ENCODE measurements at places on chromosomes 16 and 17. TPM values are rescaled to one million over a fixed set of nuclear protein-coding genes. Genes with fewer than 3 reads are reported as not detected.

KREMEN2 gene
- total RNA-seq, result not detected

NPIPA3 gene
- total RNA-seq, result 1.8 TPM

HYDIN gene
- total RNA-seq, result not detected

NPIPA2 gene
- 0.71 TPM for total RNA-seq

ZSCAN10 gene
- 0.15 TPM for total RNA-seq

ZNF385C gene
- total RNA-seq, result not detected

MPO gene
- not detected for total RNA-seq

DNA sequence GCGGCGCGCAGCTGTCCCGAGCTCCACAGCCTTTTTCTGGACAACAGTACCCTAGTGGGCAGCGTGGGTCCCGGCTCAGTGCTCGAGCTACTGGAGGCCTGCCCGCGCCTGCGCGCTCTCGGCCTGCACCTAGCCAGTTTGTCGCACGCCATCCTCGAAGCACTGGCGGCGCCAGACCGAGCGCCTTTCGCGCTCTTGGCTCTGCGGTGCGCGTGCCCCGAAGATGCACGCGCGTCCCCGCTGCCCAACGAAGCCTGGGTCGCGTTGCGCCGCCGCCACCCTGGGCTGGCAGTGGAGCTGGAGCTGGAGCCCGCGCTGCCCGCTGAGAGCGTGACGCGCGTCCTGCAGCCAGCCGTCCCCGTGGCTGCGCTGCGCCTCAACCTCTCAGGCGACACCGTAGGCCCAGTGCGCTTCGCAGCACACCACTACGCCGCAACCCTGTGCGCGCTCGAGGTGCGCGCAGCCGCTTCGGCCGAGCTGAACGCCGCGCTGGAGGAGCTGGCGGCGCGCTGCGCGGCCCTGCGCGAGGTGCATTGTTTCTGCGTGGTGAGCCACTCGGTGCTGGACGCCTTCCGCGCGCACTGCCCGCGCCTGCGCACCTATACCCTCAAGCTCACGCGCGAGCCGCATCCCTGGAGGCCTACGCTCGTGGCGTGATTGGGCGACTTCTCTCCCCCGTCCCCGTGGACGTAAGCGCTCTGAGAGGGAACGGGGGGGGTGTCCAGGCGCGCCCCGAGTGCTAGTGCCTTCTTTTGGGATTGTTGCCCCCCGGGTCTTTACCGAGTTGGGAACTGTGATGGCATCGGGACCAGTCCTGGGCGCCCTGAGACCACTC is 1.2 kb upstream of the HSF4 start:
- DNase-seq, result peak; percentile 10

- DNase-seq, result no peak
Measured at GRCh38 chr16:68528233-68528632, 10.9 kb upstream of the ZFP90 start.

DNA sequence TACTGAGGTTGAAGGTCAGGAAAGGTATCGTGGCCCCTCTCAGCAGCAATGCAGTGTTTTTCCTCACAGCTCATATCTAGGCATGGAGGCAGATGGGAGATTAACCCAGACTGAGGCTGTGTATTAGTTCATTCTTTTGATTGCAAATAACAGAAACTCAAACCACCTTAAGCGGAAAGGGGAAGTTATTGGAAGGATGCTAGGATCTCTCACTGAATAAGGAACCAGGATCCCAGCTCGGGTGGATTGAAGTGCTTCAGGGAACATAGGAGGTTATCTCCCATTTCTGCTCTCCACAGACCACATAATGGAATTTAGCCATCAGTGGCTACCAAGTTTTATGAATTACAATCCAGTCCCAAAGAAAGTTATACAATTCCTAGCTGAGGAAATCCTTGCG is 8.2 kb downstream of the ZNF689 start:
- DNase-seq, result no peak

DNA sequence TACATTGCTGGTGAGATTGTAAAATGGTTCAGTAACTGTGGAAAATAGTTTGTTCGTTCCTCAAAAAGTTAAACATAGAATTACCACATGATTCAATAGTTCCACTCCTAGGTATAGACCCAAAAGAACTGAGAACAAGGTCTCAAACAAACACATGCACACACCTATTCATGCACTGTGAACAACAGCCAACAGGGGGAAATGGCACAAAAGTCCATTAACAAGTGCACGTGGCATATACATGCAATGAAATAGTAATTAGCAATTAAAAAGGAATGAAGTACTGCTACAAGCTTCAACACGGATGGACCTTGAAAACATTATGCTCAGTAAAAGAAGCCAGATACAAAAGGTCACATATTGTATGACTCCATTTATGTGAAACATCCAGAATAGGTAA is 23.8 kb downstream of the SDK2 start:
- no peak for DNase-seq

Measured in CD8-positive, alpha-beta memory T cell (primary cell).